NB4 (cell line): ENCODE measurements at places on chromosomes 7 and 10.

GRCh38 chr7:74083928-74084721, 521 bp downstream of the LIMK1 start:
- DNase-seq = peak; percentile 88

- DNase-seq = no peak
These were observed 100.7 kb downstream of the ZMYND11 start for GRCh38 chr10:235915-236314.

- DNase-seq = no peak
These were observed 58.9 kb downstream of the KCNMA1 start for GRCh38 chr10:77578583-77579227.

DNA sequence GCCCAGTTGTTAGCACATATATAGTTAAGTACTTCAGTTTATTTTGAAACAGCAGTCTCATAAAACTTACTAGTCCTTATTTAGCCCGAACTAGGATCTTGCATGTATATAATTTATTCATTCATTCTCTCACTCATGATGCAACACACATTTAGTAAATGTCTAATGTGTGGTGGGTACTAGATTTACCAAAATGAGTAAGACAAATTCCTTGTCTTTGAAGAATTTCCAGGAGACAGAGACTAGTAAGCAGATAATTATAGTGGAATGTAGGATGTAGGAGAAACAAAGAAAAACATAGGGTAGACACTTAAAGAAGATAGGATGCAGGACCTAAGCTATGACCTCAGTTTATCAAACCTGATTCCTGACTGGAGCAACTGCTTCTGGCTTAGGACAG, 120.2 kb upstream of the AMPH start:
- no peak for DNase-seq

DNA sequence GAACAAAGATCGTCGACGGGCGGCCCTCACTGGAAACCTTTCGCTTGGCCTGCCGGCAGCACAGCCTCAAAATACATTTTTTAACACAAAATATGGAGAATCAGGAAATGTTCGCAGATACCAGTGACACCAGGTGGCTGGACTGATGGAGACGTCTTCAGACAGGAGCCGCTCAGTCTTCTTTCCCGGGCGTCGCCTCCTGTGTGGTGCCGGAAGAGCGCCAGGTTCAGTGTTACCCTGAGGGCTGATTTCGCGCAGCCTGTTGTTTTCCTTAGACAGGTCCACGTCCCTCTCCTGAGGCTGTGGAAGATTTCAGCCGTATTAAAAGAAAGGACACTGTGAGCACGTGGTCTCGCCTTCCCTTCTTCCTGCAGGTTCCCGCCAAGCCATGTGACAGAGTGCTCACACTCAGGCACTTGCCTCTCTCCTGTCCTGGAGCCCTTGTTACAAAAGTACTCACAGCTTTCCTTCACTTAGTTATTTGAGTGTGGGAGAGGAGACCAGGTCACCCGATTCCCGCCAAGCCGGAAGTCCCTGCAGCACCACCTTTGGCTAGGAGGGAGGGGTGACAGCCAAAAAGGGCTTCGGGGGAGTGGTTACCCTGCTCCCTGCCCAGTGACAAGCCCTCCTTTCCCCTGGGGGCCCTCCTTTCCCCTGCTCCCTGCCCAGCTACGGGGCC, 21.7 kb upstream of the PWWP2B start:
- DNase-seq = peak; percentile 87

DNA sequence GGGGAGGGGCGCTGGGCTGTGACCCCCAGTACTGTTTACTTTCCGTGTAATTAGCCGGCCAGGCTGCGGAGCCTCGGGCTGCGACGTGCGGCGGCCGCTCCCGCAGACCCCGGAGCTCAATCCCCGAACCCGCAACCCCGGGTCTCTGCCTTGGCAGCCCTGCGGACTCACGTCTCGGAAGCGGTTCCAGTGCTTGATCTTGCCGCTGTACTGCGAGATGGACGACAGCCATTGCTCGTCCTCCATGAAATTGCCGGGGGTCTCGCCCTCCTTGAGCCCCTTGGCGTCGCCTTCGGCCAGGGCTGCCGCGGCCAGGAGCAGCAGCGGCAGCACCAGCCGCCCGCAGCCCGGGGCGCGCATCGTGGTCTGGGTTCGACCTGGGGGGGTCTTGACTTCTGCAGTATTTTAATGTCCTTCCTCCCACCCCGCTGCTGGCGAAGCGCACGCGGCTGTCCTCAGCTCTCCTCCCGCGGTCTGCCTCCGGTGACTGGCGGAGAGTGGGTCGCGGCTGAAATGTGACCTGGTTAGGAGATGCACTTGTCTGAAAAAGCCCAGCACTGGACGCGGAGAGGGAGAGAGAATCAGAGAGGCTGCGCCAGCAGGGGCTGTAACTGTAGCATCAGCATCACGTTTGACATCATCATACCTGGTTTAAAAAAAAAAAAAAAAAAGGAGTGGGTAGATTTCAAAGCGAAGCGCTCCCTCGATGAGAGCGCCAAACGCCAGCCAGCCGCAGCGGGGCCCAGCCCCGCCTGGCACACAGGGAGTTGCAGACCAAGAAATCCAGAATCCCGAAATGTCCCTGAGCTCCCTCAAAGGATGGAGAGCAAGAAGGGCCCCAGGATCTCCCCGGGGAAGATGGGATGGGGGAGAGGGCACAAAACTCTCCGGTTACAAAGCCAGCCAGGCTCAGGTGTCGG, at the start of gene SPOCK2:
TSS of gene SPOCK2 (minus strand) at position 583 of the 920 bp plus-strand sequence. CDS start at position 360, 223 bp downstream.
- DNase-seq = peak; percentile 44

GRCh38 chr10:33963729-33964128, 629.3 kb upstream of the NRP1 start:
- no peak for DNase-seq

- DNase-seq = no peak
These were observed 26.3 kb downstream of the UNC5B start for GRCh38 chr10:71238626-71239025.

GRCh38 chr7:81180573-81180972, 261.7 kb upstream of the SEMA3C start:
- DNase-seq = no peak

- DNase-seq = no peak
These were observed 34.1 kb downstream of the GET4 start for GRCh38 chr7:910441-910861.

DNA sequence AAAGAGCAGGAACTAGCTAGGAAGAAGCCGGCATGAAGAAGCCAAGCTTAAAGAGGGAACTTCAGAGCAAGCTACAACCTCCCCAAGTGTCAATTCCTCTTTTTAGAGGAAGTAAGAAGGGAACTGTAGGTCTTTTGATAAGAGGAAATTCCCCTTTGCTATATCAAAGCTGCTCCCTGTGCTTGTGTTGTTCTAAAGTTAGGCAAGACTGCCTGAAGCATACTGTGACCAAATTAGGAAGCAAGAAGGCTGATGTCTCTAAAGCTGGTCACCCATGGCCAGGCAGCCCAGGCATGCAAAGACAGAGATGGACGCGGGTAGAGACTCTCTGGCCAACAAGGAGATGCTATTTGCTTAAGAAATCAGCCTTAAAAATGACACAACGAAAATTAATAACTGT, 87.9 kb downstream of the RNF216 start:
- DNase-seq = peak; percentile 93

DNA sequence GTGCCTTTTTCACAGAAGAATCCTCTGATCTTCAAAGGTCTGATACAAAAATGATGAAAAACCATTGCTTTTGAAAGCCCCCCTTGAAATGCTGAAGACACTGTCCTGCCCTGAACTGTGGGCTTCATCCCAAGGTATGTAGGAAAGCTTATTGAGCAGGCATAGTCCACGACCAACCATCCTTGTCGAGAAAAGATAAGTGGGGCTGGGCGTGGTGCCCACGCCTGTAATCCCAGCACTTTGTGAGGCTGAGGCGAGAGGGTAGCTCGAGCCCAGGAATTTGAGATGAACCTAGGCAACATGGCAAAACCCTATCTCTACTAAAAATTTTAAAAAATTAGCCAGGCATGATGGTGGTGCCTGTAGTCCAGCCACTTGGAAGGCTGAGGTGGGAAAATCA, 25.6 kb downstream of the TACR2 start:
- no peak for DNase-seq

DNA sequence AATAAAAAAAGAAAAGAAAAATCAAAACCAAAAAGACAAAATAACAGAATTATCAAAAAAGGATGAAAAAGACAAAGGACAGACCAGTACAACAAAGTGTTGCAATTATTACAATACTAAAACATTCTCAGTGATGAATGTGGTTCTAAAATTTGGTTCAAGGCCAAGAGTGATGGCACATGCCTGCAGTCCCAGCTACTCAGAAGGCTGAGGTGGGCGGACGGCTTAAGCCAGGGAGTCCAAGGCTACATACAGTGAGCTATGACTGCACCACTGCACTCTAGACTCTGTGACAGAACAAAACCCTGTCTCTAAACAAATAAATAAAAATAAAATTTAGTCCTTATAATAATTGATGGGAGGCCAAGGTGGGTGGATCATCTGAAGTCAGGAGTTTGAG, 14.5 kb downstream of the BAZ1B start:
- no peak for DNase-seq

GRCh38 chr10:88386204-88386788, 196.8 kb downstream of the RNLS start:
- peak; percentile 30 for DNase-seq

DNA sequence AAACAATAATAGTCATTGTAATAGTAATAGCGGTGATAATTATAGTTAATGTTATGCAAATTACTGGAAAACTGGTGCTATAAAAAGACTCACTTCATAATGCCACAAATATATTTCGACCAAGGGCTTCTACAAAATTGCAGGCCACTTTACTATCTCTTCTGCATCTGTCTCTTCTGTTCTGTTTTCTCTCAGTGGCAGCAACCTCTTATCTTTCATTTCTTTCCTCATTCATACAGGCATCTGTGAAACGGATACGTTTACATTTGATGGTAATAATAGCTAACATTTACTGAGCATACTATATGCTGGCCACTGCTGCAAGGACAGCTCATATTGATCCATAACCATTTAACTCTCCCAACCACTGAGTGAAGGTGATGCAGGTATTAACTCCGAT, 537.4 kb upstream of the PFKP start:
- no peak for DNase-seq

- peak; percentile 32 for DNase-seq
These were observed 11.3 kb downstream of the OIT3 start for GRCh38 chr10:72904806-72905205.

GRCh38 chr7:128915841-128916642, 5.5 kb upstream of the KCP start:
- no peak for DNase-seq

DNA sequence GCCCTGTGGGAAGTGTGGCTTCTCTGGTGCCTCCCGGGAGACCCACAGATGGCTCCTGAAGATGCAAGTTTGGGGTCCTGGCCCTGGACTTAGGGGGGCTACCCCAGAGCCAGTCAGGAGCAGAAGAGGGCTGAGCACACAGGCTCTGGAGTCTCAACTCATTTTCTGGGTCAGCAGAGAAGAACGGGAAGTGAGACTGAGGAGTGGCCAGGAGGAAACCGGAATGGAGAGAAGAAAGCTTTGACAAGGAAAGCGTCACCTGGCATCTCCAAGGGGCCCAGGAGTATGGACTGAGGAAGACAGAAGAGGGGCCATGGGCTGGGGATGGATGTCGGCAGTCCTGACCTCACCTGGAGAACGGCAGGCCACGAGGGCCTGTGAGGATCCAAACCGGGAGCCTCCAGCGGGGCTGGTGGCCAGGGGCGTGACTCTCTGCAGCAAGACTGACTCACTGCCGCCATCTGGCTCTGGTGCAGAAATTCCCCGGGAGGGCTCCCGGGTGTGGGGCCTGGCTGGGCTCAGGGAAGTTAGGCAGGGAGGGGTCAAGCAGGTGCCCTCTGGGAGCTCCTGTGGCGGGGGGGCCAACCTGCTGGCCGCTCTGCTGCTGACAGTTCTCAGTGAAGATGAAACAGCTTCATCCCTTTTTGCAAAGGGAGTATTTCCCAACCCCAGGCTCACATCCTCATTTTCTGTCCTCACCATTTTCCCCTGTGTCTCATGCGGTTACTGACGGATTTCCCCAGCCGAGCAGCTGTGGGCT, 23.6 kb downstream of the DAGLB start:
- DNase-seq = peak; percentile 99

GRCh38 chr10:89332123-89332633, 4.4 kb downstream of the IFIT3 start:
- DNase-seq = peak; percentile 59

DNA sequence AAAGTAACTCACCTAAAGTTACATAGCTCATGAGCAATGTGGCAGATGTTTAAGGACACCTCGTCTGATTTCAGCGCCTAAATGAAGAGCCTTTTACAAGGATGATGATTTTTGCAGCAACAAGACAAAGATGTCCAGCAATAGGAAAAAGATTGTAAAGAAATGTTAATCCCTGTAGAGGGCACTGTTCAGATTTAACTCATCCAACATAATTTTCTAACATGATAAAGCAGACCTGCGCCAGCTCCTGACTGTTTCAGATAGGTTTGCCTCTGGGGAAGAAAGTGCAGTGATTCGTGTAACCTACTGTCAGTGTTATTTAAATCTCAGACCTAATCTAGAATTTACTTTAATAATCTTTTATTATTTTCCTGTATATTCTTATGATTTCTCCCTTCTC, 595.2 kb downstream of the AUTS2 start:
- DNase-seq = peak; percentile 19

DNA sequence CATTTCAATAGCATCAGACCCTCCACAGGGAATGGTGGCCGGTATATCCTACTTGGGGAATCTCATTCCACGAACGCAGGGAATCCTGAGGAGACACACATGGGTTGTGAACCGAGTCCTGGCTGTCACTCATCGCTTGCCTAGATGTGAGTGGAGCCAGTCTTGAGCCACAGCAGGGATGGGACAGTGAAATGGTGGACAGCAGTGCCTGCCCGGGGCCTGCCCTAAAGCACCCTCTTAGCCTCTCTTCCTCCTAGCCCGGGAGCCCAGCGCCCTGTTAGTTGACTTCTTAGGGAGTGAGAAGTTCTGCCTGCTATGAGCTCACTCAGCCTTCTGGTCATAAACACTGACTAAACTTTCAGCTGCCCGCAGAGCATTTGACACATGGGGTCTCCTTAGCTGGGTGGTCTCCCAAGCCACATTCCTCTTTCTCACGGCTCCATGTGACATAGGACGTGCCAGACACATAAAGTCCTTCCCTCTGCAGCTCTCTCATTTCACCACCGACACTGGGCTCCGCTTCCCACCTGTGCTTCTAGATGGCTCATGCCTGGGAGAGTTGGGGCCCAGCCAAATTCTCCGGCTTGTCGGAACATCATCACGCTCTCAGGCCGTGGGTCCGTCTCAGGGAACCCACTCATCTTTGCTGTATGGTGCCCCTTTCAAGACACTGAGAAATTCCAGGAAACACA, 60.9 kb downstream of the TCERG1L start:
- no peak for DNase-seq

DNA sequence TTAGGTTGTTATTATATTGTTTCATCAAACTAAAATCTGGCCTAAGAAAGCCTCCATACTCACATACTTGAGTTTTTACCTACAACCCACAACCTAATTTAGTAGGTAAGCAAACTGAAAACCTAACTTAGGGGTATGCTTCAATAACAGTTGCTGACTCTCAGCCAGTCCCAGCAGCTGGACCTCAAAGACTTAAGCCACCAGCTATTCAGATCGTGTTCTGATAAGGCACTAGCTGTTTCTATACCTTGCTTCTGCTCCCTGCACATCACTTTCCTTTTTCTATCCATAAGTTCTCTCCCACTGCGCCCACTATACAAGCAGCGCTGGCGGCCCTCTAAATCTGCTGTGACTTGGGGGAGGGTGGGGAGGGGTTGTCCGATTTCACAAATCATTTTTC, 42.3 kb downstream of the SUGCT start:
- no peak for DNase-seq

GRCh38 chr10:132893090-132893489, 49.3 kb downstream of the CFAP46 start:
- no peak for DNase-seq

- DNase-seq = no peak
These were observed 165.9 kb upstream of the PODXL start for GRCh38 chr7:131722371-131722770.
